Tibial nerve (tissue), 4 donors: ENCODE measurements at places on chromosomes 2 and 18.

DNA sequence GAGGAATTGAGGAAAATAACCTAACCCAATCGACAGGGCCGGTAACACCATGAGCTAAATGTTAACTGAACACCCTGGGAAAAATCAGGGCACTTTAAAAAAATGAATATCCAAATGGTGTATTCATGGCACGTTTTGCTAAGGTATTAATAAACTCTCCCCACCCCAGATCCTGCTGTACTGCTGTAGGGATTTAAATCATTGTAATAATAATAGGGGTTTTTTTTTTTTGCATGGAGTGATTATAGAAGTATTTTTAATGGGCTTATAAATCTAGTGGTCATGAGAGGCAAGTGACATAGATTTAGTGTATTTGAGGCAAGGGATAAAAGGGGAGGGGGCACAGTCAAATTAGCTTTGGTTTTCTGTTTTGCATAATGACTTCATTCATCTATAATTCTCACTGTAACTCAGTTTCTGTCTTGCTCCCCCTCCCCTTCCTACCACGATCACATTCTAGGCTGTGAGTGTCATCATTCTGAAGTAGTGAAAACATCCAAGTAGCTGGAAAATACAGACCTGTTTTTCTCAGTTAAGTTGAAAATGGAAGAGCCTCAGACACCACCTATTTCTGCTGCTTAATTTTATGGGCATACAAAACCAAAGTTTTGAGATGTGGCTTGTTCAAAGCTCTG, 18.2 kb upstream of the MGAT5 start:
- DNase-seq, result no peak

GRCh38 chr2:1731447-1731962, 12.8 kb downstream of the PXDN start:
- DNase-seq, result no peak

GRCh38 chr2:27857417-27858172, 32.6 kb downstream of the RBKS start:
- DNase-seq, result no peak

DNA sequence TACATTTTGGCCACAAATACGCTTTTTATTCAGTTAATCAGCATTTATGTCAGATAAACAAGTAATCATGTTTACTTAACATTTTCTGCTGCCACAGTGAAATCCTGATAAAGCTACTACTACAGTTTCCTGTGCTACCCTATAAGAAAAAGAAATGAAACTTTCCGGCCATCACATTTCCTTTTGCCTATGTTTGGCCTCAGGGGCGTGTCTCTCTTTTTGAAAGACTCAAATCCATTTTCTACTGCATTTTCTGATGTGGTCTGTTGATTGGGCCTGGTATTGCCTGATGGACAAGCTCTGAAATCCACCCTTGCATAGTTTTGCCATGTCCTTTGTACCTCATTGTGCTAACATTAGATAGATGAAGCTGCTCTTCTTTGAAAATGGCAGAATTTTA, 152.6 kb downstream of the AGPS start:
- DNase-seq, result no peak

- DNase-seq, result no peak
These were observed 602.7 kb upstream of the ZNF804A start for GRCh38 chr2:183995632-183996031.

DNA sequence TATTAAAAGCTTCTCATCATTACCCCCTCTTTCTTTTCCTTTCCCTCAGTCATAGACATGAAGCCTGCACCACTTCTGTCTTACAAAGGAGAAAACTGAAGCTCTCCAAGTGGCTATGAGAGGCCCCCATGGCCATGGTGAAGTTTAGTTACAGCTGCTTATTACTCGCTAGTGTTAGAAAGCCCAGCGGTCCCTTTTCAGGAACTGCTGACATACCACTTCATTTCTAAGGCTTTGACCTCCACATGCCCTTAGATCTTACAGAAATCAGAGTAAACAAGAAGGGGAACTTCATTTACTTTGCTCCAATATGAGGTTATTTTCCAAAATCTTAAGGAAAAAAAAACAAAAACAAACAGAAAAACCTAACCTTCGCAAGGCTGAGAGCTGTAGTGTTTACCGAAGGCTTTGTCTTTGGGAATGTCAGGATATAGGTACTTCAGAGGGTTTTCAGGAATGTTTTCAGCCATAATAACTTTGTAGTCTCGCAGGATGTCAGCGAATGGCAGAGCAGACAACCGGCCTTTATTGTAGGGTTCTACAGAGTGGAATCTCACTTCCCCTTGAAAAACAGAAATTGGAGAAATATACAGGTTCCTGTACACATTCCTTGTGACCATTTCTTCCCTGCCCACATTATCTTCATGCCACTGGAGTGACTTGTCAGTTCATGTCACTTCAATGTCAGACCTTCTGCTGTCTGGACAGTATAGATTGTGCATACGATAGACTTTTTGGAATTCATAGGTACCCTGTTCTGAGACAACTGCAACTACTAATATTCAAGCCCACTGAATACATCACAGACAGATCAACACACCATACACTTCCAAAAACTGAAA, 18.8 kb upstream of the STAT1 start:
- DNase-seq, result no peak

DNA sequence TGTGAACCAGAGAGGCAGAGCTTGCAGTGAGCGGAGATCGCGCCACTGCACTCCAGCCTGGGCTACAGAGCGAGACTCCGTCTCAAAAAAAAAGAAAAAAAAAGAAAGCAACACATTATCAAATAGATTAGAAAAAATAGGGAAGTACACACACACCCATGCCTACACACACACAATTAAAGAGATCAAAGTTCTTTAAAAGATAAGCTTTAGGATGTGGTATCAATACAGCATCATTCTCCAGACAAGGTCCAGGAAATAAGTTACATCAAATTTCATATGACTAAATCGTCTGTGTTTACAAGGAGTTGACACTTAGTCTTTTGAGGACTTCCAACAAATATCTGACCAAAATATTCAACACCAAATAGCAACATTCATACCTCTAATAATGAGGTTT, 25.7 kb downstream of the PGAP1 start:
- no peak for DNase-seq

GRCh38 chr2:86788165-86788564, 2.5 kb downstream of the CD8A start:
- no peak for DNase-seq

- peak; percentile 27 for DNase-seq
These were observed 67.7 kb downstream of the NCK2 start for GRCh38 chr2:105812180-105813044.

DNA sequence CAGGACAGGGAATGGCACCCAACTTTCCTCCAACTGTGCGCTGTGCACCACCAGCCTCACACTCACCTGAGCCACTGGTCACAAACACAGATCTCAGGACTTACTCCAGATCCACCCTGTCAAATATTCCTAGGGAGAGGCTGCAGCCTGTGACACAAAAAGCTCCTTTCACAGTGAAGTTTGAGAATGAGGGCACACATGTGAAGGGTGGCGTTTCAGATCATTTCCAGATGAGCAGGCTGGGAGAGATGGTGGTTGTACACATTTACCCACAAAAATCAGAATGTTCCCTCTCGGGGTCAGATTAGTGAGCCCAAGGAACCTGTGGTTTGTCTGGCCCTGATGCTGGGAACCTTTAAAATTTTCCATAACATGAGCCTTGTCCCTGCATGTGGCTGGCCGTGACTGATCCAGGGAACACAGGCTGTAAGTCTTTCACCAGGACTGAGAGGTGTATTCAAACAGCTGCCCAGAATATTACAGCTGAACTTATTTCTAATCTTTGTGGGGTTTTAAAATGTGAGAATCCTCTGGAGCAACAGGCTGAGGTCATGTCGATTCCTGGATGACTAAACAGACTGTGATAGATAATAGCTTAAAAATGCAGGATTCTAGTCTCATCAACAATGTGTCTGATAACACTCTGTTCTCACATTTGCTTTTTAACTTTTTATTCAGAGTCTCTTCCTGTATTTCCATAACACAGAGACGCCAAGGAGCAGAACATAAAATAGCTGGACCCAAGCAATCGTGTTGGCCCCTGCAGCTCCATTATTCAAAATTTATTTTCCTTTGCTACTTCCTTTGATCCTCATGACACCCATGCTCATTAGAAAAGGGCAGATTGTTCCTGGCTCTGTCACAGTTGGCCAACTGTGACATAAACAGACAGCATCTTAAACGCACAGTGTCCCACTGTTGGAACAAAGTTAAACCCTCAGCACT, 35.5 kb downstream of the IL1R2 start:
- no peak for DNase-seq

- DNase-seq, result no peak
These were observed 139.0 kb upstream of the SH3BP4 start for GRCh38 chr2:234812851-234813250.

DNA sequence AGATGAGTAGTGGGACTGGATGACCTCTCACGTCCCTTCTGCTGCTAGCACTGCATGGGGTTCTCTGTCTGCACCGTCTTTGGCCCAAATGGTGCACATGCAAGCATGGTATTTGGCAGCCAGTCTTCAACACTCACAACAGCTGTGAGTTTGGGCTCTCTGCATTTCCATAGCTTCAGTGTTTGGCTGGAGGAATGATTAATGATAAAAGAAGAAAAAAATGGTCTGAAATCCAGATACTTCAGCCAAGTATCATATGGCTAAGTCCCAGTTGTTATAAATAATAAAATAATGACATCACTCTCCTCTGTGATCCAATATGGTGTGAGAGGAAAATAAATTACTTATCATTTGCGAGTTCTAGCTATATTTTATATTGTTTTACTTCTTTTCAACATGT, 173.3 kb downstream of the DCDC2C start:
- DNase-seq, result no peak

GRCh38 chr2:54228945-54229344, 27.1 kb downstream of the TSPYL6 start:
- no peak for DNase-seq

- DNase-seq, result no peak
These were observed 48.9 kb downstream of the AGAP1 start for GRCh38 chr2:235542733-235543127.

- DNase-seq, result no peak
These were observed 25.3 kb downstream of the PREPL start for GRCh38 chr2:44335806-44336538.
